ENCODE measurements at places on chromosomes 7 and 10. TPM values are rescaled to one million over a fixed set of nuclear protein-coding genes. Genes with fewer than 3 reads are reported as not detected.

The NUTM2D gene
- 1.4 TPM for total RNA-seq

The TCTN3 gene
- 34.2 TPM for total RNA-seq

The PALS2 gene
- total RNA-seq = 19.6 TPM

The WASHC2A gene
- total RNA-seq = 61.3 TPM

The CYP2W1 gene
- not detected for total RNA-seq

The FOXL3 gene
- total RNA-seq = not detected

The OR9A2 gene
- total RNA-seq = not detected

The GIMAP4 gene
- total RNA-seq = 408 TPM

The FZD1 gene
- 6.0 TPM for total RNA-seq

The C7orf57 gene
- total RNA-seq = not detected

The TFEC gene
- 2.0 TPM for total RNA-seq

The PPP1R17 gene
- not detected for total RNA-seq

The PDZD7 gene
- 0.34 TPM for total RNA-seq

The ZSCAN25 gene
- total RNA-seq = 14.8 TPM

The TSPAN12 gene
- total RNA-seq = 83.4 TPM

The PIK3CG gene
- total RNA-seq = 4.1 TPM

The DRGX gene
- not detected for total RNA-seq

The CALHM3 gene
- total RNA-seq = not detected

All from dermis blood vessel endothelial cell (primary cell).